ENCODE measurements at places on chromosomes 6 and 20.

GRCh38 chr6:47890326-47890875, 108.6 kb downstream of the OPN5 start:
- DNase-seq: no peak

GRCh38 chr6:6395581-6396197, 75.2 kb upstream of the F13A1 start:
- no peak for DNase-seq

- DNase-seq: no peak
Measured at GRCh38 chr6:160039441-160039840, 70.6 kb downstream of the IGF2R start.

DNA sequence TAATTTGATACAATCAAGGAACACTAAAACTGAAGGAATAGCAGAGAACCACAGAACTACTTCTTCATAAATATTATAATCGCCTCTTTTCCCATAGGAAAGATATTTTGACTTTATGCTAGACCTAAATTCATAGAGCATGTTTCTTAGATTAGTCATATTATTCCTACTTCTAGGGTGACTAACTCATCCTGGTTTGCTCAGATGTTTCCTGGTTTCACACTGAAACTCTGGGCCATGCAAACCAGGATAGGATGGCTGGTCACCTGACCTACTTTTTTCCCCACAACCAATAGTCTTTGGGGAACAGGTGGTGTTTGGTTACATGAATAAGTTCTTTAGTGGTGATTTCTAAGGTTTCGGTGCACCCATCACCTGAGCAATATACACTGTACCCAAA, 42.8 kb downstream of the MMS22L start:
- no peak for DNase-seq

DNA sequence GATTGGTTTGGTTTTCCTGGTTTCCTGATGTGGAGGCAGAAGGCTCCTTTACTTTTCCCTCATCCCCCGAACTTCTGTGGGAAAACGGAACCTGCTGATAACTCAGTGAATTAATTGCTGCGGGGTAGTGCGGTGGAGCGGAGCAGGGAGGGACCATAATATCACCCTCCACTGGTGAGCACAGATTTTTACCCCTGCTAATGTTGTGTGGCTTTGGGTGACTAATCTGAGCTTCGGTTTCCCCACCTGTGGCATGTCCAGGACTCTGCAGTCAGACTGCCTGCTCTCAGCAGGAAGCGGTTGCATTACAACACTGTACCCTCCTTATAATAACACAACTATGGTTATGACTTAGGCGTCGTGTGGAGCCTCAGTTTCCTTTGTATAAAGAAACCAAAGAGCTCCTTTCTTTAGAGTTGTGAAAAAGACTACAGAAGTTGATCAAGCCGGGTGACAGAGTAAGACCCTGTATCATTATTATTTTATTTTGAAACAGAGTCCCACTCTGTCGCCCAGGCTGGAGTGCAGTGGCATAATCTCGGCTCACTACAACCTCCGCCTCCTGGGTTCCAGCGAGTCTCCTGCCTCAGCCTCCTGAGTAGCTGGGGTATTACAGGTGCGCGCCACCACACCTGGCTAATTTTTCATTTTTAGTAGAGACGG, 2.2 kb upstream of the ID1 start:
- peak; percentile 61 for DNase-seq

GRCh38 chr6:73604020-73604419, 49.8 kb downstream of the SLC17A5 start:
- no peak for DNase-seq

GRCh38 chr20:56711018-56711417, 81.9 kb downstream of the TFAP2C start:
- DNase-seq: no peak

DNA sequence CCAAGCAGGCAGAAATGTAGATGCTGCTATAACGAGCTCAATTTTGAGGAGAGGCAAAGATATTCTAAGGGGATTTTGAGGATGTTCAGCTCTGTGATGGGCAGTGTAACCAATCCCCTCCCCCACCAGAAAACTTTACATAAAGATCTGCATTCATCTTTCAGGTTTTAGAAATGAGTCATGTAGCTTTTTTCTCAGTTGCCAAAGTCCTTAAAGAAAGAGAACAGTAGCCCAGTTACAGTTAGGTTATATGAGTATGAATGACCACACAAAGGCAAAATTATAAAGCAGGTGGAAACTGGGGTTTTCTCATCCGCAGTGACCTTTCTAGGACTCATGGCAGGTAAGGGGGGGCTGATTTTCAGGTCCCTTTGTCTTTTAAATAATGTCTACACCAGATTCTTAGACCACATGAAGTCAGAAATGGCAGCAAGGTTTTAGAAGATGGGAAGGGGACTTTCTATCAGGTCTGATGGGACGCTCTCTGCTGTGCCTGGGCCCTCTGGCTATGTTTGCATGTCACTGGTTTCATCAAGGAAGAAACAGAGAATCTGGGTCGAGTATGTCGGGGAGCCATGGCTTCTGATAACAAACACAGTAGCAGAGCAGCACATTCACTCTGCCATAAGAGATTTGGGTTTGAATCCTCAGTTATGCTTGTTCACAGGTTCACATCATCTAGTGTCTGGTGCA, 94.7 kb downstream of the CLIC5 start:
- DNase-seq: no peak

DNA sequence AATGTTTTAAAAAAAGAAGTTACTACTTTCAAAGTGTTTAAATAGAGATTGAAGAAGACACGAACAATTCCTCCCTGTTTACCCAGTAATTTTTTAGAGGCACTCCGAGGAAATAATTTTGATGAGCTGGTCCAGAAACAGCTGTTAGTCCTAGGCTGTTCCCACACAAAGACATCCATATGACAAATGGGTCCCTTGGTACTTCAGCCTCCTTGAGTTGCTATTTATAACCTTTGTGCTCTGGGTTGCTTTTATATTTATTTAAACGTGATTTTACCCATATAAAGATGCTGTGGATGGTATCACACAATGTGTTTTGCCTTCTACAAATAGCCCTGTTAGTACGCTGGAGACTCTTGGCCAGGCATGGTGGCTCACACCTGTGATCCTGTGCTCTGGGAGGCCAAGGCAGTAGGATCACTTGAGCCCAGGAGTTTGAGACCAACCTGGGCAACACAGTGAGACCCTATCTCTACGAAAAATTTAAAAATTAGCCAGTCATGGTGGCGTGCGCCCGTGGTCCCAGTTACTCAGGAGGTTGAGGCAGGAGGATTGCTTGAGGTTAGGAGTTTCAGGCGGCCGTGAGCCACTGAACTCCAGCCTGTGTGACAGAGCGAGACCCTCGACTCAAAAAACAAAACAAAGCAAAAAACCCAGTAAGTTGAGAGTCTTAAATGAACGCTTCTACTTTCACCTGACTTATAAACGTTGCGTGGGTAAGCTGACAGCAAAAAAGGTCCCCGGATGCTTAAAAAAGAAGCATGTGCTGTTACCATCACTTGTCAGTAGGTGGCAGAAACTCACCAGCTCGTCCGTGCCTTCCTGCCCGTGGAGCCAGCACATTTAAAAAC, 56.9 kb upstream of the ARMH2 start:
- DNase-seq: peak; percentile 84

GRCh38 chr20:32112841-32113240, 3.3 kb downstream of the TM9SF4 start:
- peak; percentile 24 for DNase-seq

- DNase-seq: peak; percentile 8
Measured at GRCh38 chr6:36650848-36651478, 27.6 kb upstream of the CDKN1A start.

DNA sequence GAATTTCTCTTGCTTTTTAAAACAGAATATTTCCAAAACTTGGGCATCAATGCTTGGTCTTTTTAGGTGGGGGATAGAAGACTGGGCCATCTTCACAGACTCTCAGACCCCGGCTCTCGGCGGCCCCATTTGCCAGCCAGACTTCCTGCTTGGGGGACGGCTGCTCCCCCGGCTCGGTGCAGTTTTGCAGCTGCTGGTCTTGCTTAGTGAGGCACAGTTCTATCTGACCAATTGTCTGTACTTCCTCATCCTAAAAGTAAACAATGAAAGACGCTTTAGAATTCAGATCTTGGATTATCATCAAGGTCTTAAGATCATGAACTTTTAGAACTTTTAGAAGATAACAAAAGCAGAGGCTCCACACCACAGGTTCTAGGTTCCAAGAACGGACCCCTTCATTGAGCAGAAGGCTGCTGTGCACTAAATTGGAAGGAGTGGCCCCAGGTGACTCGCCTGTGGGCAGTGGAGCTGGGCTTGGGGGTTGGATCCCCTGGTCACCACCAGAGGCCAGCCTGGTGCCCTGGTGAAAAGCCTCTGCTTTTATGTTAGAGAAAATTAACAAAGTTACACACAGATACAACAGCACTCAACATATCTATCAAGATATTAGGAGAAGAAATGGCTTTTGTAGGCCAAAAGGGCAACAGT, 26.7 kb downstream of the RNASET2 start:
- no peak for DNase-seq

- no peak for DNase-seq
Measured at GRCh38 chr20:52748990-52749389, 223.2 kb upstream of the TSHZ2 start.

DNA sequence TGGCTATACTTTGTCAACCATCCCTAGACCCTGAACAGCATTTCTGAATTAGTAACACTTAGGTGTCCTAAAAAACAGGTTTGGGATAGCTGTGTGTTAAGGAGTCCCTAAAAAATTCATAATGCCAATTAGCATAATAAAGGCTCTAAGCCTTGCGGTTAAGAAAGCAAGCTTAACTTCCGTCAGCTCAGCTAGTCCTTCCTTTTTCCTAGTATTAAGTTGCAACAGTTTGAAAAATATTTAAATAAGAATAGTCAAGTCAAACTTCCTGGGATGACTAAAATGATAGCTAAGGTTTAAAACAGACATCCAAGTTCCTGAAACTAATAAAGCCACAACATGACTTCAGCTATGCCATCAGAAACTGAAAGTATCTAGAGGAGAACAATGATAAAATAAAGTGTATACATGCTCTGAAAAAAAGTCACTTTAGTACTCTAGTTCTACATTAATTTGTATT, 3.5 kb downstream of the AKIRIN2 start:
- DNase-seq: no peak

DNA sequence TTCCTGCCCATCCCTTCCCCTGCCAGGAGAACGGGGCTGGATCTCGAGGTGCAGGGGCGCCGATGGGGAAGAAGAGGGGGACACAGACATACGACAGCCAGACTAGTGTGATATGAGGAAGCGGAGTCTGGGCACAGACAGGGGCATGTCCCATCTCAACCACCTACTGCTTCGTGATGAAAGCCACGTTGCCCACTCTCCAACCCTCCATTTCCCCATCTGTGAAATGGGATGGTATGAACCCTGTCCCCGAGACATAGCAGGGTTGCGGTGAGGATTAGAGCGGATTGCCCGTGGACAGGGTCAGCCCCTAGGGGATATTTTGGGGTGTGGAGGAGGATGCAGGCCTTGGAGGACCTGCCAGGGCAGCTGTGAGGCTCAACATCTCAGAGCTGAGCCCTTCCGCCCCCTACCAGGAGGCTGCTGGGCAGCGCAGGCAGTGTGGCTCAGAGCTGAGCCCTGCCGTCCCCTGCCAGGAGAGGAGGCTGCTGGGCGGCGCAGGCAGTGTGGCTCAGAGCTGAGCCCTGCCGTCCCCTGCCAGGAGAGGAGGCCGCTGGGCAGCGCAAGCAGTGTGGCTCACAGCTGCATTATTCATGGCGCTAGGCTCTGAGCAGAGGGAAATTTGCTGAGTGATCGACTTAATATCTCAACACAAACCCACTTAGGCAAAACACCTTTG, 71.7 kb downstream of the GRM4 start:
- DNase-seq: no peak

DNA sequence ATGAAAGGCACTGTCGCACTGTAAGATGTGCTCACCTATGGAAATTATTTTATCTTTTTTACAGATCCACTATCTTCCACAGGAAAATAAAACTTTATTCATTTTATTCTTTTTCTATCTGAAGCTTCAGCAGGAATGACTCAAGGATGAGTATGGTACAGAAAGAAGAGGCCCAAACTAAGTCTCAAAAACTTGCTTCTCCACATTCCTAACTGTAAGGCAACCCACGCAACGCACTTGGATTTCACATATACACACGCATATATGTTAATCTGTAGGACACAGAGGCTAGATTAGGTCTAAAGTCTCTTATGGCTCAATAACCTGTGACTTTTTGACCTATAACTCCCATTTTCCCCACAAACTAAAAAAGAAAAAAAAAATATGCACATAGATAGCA, 81.9 kb downstream of the RALGAPA2 start:
- DNase-seq: no peak

GRCh38 chr20:24783631-24784492, 165.2 kb upstream of the CST7 start:
- DNase-seq: no peak

- no peak for DNase-seq
Measured at GRCh38 chr20:50054626-50055511, 58.1 kb downstream of the UBE2V1 start.

- DNase-seq: no peak
Measured at GRCh38 chr6:33384581-33385020, 7.0 kb upstream of the KIFC1 start.

DNA sequence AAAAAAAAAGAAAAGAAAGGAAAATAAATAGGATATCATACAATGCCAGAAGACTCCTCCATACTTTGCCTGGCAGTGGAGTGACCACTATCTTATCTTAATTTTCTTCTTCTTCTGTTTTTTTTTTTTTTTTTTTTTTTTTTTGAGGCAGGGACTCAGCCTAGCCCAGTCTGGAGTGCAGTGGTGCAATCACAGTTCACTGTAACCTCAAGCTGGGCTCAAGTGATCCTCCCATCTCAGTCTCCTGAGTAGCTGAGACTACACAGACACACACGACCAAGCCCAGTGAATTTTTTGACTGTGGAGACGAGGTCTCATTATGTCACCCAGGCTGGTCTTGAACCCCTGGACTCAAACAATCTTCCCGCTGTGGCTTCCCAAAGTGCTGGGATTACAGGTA, 17.1 kb upstream of the MMP9 start:
- no peak for DNase-seq

GRCh38 chr6:69019832-69020231, 384.8 kb downstream of the ADGRB3 start:
- no peak for DNase-seq

- DNase-seq: no peak
Measured at GRCh38 chr20:47686545-47686944, 98.7 kb downstream of the SULF2 start.

DNA sequence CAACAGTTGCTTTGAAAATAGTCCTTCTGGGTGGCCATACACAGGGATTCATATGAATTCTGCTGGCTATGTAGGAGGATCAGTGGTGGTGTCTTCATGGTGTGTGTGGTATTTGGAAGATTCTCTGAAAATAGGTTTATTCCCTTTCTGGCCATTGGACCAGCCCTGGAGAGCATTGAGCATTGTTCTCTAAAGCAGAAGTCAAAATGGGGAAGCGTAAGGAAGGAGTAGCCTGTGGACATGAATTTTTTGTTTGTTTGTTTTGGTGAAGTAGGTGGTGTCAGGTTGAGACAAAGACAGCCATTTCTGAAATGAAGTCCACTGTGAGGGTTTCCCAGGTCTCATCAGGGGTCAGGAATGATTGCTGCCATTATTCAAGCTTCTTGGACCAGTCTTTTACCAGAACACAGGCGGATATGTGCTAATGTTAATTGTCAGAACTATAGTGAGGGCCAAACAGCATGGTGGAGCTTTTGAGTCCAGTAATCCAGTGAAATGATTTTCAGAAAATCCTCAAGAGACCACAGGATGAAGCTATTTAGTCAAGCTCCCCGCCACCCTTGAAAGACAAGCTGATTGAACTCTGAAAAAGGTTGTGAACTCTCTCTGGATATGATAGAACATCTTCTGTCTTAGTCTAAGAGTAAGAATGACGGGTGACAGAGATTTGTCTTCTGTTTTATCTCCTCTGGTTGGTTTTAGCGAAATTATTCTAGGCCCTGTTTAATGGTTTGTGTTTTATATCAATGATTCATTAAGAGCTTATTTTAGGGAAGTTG, 60.0 kb downstream of the DNAH8 start:
- no peak for DNase-seq

GRCh38 chr6:73884540-73884939, 188.5 kb downstream of the CD109 start:
- DNase-seq: no peak

Data from CD4-positive, alpha-beta T cell treated with Interleukin-12 subunit alpha and Interleukin-12 subunit beta, for 1 hour (primary cell).